ENCODE measurements at places on chromosomes 1 and 21. TPM values are rescaled to one million over a fixed set of nuclear protein-coding genes. Genes with fewer than 3 reads are reported as not detected.
A peak's percentile ranks its signal among the peaks of the same experiment; 100 is the strongest.

The OR2L8 gene
- total RNA-seq = not detected

The MTMR11 gene
- 23.8 TPM for total RNA-seq

The LINGO4 gene
- total RNA-seq = 0.10 TPM

The S100B gene
- not detected for total RNA-seq

The SPRR2B gene
- not detected for total RNA-seq

The C1QTNF12 gene
- 1.5 TPM for total RNA-seq

The NGF gene
- 1.1 TPM for total RNA-seq

The UTS2 gene
- total RNA-seq = not detected

The C1orf94 gene
- not detected for total RNA-seq

The TMPRSS3 gene
- 2.4 TPM for total RNA-seq

DNA sequence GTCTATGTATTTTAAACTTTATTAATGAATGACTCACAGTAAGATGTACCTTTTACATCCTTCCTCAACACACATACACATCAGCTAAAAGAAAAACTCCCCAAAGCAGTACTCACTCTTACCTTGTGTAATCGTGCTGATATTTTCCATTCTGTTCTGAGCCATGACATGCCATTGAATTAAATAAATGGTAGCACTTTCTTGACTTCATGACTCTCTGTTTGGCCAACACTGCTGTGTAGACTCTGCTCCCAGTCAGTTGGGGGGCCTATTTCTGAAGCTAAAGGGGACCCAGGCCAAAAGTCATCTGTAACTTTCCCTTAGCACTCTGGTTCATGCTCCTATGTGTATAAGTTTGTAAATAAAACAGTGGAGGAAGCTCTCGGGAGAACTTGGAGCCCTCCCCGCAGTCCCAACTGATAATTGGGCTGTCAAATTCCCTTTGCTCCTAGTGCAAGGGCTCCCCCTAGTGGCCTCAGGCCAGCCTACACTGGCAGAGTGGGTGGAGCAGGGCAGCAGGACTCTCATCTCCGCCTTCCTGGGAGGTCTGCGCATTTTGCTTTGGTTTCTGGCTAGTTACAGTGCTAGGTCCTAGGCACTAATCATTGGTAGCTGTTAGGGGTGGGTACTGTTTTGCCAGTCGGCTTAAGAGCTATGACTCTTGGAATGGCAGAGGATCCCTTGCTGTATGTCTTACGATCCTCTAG is 1.7 kb upstream of the FYB2 start:
- DNase-seq = peak; percentile 78

DNA sequence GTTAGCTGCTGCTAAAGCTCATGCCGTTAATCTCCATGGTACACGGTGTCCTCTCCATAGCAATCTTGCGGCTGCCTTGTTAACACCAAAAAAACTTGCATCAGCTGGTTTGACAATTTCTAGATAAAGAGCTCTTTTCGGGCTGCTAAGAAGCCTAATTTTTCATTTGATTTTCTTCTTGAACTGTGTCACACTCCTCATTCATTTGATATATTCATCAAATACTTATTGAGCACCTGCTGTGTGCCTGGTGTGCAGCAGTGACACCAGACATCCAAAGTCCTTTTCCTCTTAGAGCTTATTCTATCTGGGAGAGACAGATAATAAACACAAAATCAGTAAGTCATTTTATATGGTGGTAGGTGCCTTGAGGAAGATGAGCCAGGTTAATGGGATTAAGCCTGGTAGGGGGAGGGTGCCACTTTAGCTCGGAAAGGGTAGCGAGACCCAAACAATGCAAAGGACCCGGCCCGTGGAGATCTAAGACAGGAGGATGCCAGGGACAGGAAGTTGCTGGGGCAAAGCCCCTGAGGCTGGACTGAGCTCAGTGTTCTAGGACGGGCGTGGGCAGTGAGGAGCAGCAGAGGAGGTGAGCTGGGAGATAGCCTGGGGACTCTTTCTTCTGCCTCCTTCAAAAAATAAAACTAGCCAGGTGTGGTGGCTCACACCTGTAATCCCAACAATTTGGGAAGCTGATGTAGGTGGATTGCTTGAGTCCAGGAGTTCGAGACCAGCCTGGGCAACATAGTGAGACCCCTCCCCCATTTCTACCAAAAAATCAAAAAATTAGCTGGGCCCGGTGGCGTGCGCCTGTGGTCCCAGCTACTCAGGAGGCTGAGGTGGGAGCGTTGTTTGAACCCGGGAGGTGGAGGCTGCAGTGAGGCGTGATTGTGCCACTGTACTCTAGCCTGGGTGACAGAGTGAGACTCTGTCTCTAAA is 50.7 kb upstream of the LGALS8 start:
- no peak for DNase-seq

- DNase-seq = no peak
Observed at GRCh38 chr1:213585959-213586586, 401.7 kb upstream of the PROX1 start.

DNA sequence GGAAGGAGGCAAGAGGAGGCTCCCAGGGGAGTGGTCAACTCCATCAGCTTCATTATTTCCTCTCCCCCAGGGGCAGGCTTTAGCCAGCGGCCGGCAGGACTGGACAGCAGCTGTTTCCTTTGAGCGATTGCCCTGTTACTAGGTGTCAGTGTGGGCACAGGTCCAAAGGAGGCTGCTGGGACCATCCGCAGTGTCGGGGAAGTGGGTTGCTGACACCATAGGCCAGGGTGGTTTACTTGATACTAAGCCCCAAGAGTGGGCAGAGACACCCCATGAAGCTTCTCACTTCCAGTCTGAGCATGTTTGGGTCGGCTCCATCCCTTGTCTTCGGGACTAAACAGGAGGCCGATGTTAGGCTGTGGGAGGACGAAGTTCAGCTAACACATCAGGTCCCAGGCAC is 63.6 kb downstream of the KAZN start:
- no peak for DNase-seq

DNA sequence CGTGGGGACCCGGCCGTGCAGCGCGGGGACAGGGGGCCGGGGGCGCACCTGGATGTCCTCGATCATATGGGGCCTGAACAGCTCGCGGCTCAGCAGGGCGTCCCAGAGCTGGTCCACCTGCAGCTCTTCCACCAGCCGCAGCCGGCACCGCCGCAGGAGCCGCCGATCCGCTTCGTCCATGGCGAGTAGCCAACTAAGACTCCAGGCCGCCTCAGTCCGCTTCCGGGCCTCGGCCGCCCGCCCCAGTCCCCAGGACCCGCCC is at the start of gene CASP9:
Gene CASP9, minus strand, starts transcription at position 195 of the 262 bp plus-strand sequence. Its CDS starts 15 bp downstream, at position 180.
- DNase-seq = no peak

DNA sequence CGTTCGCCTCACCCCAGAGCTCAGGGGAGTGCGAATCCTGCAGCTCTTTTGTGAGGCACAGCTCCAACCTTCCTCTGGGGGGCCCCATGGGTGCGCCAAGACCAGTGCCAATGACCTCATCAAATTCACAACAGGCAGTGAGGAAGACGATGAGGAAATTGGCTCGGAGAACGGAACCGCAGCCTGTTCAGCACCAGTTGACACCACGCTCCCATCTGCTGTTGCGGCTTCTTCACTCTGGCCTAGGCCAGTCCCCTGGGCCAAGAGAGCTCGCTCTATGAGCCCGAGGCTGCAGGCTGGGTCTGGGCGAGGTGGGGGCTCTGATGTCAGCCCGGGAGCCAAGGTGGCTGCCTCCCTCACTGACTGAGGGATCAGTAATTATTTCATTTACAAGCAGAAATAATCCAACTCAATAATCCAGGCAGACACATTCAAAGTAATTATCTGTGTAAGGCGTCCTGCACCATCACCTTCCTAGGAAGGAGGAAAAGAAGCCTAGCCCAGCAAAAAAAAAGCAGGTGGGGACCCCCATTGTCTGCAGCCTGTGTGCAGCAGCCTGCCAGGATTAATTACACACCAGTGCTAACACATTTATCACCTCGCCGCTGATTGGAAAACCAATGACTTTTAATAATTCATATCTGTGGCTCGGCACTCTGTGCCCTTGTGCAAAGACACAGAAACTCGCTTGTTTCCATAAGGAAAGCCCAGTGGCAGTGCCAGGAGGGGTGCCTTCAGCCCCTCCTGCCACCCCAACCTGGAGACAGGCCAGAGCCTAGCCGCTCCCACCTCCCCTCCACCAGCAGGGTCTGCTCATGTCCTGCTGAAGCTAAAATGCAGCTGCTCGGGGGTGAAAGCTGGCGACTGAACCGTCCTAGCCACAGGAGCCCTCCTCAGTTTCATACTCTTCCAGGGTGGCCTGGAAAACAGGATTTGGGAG is 1.9 kb downstream of the PLEKHA6 start:
- DNase-seq = no peak

- peak; percentile 50 for DNase-seq
Observed at GRCh38 chr1:63189677-63190076, 132.7 kb upstream of the FOXD3 start.

DNA sequence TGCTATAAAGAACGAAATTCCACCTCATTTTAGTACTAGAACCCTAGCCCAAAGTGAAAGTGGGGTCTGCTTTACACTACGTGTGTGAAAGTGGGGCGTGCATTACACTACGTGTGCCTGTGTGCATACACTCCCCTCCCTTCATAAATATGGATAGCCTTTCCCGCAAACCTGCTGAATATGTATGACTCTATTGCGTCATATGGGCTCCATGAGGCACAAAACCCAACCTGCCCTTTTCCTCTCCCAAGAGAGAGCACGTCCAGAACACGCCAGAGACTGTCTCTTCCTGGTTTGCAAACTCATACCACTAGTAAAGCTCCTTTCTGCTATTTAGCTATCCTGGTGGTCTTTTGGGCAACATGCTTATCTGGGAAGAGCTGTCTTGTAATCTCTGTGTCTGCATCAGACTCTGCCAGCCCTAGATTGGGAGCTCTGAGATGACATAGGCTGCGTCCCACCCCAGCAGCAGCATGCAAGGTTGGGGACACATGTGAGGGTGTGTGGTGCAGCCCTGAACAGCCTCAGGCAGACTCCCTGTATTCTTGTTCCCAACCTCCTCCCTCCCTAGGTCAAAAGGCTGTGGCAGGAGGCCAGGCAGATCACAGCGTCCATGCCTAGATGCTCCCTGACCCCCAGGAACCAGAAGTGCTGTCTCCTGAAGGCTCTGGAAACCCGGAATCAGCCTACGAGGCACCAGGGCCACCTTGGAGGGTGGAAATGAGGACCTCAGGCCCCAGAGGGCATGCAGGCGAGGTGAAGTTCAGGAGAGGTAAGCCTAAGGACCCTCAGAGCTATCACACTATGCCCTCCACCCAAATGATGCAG is 12.3 kb upstream of the PADI1 start:
- peak; percentile 83 for DNase-seq

DNA sequence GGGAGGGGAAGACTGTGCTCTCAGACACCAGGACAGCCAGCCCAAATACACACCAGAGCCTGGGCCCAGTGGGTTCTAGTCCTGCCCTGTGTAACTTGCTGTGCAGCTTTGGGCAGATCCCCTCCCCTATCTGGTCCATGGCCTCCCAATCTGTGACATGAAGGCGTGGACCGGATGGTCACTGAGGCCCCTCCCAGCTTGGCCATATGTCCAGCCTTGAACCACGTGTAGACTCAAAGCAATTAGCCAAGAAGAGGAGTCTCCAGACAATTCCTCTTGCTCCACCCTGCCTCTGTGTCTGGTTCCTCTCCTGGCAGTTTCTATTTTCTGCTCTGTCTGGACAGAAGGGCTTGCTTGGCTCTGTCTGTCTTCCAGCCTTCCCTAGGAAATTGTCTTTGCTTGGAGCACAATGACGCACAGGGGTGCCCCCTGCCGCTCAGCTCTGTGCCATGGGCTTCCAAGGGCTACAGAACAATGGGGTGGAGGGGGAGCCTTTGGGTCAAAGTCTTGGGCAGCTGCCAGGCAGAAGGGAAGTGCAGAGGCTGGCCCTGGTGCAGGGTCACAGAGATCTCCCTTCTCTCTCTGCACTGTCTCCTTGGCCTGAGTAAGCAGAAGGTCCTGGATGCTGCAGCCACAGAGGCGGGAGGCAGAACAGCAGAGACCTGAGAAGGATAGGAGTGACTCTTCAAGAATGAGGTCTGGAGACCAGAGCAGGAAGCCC is 66.1 kb downstream of the TENT5C start:
- DNase-seq = peak; percentile 22

DNA sequence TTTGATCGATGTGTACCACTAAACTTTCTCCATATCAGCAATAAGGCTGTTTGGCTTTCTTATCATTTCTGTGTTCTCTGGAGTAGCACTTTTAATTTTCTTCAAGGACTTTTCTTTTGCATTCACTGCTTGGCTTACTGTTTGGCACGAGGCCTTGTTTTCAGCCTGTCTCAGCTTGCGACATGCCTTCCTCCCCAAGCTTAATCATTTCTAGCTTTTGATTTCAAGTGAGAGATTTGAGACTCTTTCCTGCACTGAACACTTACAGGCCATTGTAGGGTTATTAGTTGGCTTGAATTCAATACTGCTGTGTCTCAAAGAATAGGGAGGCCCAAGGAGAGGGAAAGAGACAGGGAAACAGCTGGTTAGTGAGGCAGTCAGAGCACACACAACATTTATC is 120.6 kb upstream of the KCND3 start:
- peak; percentile 4 for DNase-seq

GRCh38 chr1:172977296-172978017 is 73.3 kb downstream of the TNFSF18 start:
- no peak for DNase-seq

DNA sequence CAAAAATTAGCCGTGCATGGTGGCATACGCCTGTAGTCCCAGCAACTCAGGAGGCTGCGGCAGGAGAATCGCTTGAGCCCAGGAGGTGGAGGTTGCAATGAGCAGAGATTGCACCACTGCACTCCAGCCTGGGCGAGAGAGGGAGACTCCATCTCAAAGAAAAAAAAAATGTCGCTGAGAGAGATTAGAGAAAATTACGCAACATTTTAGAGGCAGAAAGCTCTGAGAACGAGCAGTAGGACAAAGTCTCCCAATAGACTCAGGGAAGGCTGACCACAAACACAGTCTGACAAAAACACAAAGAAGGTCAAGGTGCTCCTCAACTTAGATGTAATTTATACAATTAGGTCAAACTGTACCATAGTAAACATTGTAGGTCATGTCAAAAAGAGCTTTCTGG is 367.6 kb upstream of the ZRANB2 start:
- DNase-seq = no peak

- DNase-seq = no peak
Observed at GRCh38 chr21:32322676-32323075, 24.0 kb downstream of the MRAP start.

DNA sequence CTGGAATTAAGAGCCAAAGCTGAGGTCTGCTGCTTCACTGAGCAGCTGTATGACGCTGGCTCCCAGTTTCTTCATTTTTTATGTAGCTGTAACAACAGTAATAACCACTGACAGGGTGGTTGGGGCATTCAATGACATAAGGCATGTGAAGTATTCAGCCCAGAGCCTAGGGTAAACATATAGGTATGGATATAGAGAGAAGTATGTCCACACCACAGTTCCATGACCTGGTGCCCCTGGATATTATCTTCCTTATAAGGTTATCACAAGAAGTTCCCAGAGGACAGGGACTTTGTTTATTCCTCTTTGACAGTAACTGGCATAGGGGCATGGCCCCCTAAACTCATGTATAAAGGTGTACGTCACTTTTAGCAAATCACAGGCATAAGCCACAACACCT is 14.7 kb downstream of the RAB42 start:
- DNase-seq = no peak

GRCh38 chr1:94698759-94699502 is 121.2 kb upstream of the SLC44A3 start:
- no peak for DNase-seq

- DNase-seq = no peak
Observed at GRCh38 chr1:20373286-20373685, 82.6 kb downstream of the VWA5B1 start.
